Myocyte (in vitro differentiated cells): ENCODE measurements at places on chromosomes 1 and 21.

GRCh38 chr1:44829506-44830384 is 13.3 kb downstream of the PTCH2 start:
- no peak for DNase-seq

GRCh38 chr1:25885602-25886001 is 10.1 kb upstream of the PAQR7 start:
- no peak for DNase-seq

DNA sequence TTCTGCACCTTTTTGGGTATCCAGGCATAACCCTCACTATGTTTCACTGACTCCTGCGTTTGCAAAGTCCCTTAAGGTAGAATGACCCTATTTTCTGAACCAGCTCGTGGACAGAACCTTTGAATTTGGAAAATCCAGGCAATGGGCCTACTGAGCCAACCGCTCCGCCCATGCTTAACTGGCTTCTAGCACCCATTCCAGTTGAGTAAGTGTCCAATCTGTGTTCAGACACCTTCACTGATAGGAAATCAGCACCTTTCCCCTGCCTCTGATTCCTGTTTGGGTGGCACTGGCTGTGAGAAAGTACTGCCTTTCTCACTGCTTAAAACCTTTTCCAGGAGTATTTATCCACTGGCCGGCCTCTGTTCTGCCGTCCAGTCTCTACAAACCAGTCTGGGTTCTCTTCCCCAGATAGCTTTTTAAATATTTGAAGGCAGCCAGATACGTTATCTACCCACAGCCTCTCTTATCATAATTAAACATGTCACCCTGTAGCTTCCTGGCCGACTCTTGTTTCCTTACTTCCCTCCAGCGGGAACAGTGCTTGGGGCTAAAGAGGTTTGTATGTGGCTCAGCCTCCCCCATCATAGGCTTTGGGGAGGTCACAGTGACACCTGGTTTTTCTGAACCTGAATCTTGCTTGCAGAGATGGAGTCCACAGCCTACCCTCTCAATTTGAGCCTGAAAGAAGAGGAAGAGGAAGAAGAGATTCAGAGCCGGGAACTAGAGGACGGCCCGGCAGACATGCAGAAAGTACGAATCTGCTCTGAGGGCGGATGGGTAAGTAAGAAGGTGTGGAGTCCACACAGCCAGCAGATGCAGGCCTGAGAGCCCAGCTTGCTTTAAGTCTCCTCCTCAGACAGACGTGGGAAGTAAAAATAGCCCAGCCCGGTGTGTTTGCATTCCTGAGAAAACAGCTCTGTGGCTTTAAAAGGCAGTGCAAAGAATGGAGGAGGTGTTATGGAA is 1.3 kb downstream of the POGK start:
- peak; percentile 29 for DNase-seq

- DNase-seq = no peak
Measured at GRCh38 chr1:77509051-77509492, 173.4 kb downstream of the ZZZ3 start.

DNA sequence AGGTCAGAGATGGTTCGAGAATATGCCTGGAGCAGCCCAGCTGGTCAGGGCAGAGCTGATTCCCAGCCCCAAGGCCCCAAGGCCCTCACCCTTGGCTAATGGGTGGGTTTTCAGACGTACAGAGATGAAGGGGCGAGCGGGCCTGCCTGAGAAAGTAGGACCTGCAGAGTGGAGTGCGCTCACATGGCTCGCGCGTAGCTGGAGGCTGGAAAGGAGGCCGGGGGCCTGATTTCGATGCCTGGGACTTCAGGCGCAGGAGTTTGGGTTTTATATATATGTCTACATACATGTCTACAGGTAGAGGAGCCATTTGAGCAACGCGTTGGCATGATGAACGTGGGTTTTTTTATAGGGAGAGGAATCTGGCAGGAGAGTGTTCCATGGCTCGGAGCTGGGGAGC is 8.9 kb downstream of the COQ8A start:
- DNase-seq = no peak

GRCh38 chr1:201861448-201861847 is 27.2 kb upstream of the SHISA4 start:
- no peak for DNase-seq
